ENCODE measurements at places on chromosomes 12 and 14.

- H3K27ac ChIP-seq = no peak overlapping the region
- peaks cover 21% of the 10 kb centered on the region for H3K4me1 ChIP-seq
- DNase-seq = peak; percentile 74
- no peaks in the 10 kb centered on the region for H3K36me3 ChIP-seq
- no peaks in the 10 kb centered on the region for H3K27me3 ChIP-seq
Measured at GRCh38 chr12:49358483-49359141, 8.7 kb upstream of the SPATS2 start.

DNA sequence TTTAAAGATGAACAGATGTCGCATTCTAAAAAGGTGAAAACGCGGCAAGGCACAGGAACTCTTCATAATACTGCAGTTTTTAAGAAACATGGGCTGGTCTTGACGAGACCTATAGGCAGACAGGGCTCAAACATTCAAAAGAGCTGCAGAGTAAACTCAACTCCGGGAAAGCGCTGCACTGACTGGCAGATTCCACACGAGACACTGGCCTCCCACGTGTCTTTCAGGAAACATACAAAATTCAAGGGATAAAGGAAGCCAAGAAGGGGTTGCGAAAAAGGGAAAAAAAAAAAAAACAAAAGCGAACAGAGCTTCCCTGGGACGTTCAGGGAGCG lies 614 bp upstream of the ARF6 start:
- H3K27ac ChIP-seq = peak overlapping the region; percentile 98
- H3K27me3 ChIP-seq = no peaks in the 10 kb centered on the region
- peak overlapping the region; percentile 95 for H3K4me3 ChIP-seq
- peaks cover 42% of the 10 kb centered on the region for H3K36me3 ChIP-seq
- no peak for DNase-seq

DNA sequence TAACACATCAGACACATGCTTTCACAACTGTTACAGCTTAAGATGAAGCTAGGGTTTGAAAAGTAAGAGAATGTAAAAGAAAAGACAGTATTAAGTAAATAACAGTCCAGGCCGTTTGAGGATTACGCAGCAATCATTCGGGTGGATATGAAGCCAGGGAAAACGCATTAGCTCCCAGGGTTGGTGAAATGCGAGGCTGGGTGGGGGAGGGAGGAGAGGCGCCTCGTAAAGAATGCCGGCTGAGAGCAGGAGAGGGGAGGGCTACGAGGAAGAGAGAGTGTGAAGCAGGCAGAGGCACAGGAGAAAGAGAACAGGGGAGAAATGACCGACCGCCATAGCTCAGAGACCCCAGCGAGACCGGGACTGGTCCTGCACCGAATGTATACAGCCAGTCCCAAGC lies 73.0 kb downstream of the IQSEC3 start:
- H3K4me3 ChIP-seq = no peak overlapping the region
- DNase-seq = no peak
- no peak overlapping the region for H3K27ac ChIP-seq

- no peaks in the 10 kb centered on the region for H3K36me3 ChIP-seq
- DNase-seq = no peak
- no peaks in the 10 kb centered on the region for H3K4me1 ChIP-seq
- no peak overlapping the region for H3K4me3 ChIP-seq
- no peak overlapping the region for H3K27ac ChIP-seq
Measured at GRCh38 chr14:86823581-86823980, 1169.4 kb downstream of the GALC start.

DNA sequence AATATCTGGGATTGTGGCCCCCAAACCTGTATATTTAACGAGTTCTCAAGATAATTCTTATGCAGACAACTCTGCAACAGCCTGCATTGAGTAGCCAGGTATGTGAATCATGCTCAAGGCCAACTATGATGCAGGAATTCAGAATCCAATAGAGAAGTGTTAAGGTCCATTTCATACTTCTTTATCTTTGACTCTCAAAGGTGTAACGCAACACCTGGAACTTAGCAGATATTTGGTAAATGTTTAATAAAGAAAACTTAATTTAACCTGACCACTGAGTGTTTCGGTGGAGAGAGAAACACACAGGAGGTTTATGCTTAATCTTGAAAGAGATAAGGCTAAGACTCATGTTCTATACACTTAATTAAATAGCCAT lies 156.5 kb upstream of the PLEKHG7 start:
- no peaks in the 10 kb centered on the region for H3K36me3 ChIP-seq
- H3K27ac ChIP-seq = no peak overlapping the region
- no peaks in the 10 kb centered on the region for H3K27me3 ChIP-seq
- no peaks in the 10 kb centered on the region for H3K4me1 ChIP-seq
- H3K4me3 ChIP-seq = no peak overlapping the region
- no peak for DNase-seq

DNA sequence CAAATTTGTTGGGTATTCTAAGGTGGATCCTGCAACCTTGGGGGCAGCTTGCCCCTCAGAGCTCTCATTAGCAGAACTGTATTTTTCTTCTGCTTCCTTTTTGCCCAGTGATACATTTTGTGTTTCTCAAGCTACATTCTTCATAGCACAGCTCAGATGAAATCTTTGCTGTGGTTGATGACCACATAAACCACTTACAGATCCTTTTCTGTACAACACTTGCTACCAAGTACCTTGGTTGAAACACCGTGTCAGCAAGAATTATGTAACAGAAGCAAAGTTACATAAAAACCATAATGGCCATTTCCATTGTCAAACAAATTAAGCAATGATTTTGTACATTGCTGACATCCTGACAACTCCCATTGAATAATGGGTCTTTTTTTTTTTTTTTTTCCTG lies 9.7 kb upstream of the PLBD1 start:
- DNase-seq = no peak
- H3K4me1 ChIP-seq = no peaks in the 10 kb centered on the region
- H3K4me3 ChIP-seq = no peak overlapping the region
- H3K27ac ChIP-seq = no peak overlapping the region
- H3K36me3 ChIP-seq = no peaks in the 10 kb centered on the region
